ENCODE measurements at places on chromosomes 6 and 20.

DNA sequence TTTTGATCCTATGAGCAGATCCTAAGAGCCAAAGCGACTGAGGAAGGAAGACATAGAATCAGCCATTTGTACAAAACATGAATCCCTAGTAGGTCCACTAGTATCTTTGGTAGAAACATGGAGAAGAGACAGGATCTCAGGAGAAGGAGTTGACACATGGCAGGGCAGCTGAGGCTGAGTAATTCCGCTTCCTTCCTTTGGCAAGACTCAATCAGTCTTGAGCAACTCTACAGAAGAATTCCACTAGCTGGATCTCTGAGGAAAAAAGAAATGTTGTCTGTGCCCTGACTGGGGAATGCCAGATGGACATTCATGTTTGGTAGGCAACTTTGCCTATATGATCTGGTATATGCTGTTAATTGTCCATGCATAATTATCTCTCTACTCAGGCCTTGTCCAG is 35.3 kb downstream of the ESR1 start:
- DNase-seq = no peak

GRCh38 chr6:104087765-104088164 is 772.0 kb downstream of the HACE1 start:
- no peak for DNase-seq

- no peak for DNase-seq
Measured at GRCh38 chr20:13243826-13244376, 22.8 kb downstream of the ISM1 start.

DNA sequence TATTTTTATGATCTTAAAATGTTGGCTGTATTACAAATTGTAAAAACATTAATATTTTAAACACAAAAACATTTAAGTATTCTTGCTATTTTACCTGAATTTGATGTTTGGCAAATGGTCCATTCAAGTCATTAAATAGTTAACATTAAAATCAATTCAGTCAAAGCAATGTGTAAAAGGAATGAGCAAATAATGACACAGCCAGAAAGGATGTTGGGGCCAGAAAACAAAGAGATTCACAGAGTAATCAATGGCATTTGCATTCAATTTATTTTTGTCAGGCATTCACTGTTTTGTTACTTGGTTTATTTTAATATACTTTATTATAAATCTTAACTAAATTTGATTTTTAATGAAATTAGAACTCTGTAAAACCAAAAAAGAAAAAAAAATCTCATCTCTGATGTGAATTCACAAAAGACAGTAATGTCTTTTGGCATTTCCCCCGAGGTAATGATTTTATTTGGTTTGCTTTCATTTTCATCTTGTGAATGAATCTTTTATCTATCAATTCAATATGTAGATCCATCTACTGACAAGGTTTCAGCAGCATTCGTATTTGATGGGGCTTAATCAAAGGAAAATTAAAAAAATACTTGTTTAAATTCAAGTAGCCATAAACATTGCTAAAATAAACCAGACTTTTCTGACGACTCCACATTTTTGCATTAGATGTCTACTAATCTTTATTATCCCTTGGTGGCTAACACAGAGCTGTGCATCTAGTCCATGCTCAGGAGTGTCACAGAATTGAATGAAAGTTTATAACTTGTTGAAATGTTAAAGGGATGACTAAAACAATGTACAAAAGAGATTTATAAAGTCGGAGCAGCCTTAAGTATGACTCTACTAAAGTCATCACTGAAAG is 866.7 kb upstream of the GJE1 start:
- no peak for DNase-seq

DNA sequence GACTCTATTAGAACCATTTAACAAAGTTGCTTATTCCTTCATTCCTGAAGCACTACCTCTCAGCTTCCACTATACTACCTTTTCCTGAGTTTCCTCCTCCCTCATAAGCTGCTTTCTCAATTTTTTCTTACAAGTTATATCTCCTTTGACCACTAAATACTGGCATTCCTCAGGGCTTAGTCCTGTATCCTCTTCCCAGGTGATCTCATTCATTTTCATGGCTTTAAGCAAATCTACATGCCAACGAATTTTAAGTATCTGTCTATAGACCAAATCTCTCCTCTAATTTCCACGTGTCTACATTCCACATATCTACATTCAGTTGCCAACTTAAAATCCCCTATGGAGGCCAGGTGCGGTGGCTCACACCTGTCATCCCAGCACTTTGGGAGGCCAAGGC is 134.7 kb downstream of the BTBD9 start:
- no peak for DNase-seq

DNA sequence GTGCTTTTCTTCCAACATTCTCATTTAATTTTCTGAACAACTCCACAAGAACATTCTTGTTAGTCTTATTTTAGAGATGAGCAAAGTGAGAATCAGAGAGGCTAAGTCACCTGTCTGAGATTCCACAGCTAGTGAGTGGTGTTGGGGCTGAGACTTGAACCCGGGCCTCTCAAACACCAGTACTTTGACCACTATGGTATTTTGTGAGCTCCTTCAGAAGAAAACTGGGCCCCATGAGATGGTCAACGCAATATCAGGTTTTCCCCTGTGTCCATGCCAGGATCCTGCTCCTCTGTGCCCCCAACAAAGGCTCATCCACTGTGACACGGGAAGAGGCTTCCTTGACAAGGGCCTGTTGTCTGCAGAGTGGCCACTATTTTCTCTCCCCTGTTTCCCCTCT is 51.9 kb downstream of the MAFB start:
- no peak for DNase-seq

- no peak for DNase-seq
Measured at GRCh38 chr6:148317739-148318138, 24.9 kb upstream of the SASH1 start.

DNA sequence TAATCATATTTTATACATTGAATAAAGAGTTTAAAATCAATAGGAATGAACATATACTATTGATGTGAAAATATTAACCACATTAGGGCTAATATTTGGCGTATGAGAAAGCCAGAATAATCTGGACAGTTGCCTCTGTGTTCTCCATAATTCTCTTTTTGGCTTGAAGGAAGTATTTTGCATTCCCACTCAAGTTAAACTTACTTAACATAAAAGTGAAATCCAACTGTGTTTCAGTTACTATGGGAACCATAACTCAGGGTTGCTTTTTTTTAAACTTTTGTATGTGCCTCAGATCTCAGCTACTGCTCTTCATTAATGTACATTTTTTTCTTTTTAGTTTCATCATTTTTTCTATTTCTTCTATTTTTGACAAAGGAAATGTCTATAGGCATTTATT is 479.8 kb downstream of the NKAIN2 start:
- no peak for DNase-seq

GRCh38 chr20:10565191-10565921 is 108.4 kb downstream of the JAG1 start:
- no peak for DNase-seq

DNA sequence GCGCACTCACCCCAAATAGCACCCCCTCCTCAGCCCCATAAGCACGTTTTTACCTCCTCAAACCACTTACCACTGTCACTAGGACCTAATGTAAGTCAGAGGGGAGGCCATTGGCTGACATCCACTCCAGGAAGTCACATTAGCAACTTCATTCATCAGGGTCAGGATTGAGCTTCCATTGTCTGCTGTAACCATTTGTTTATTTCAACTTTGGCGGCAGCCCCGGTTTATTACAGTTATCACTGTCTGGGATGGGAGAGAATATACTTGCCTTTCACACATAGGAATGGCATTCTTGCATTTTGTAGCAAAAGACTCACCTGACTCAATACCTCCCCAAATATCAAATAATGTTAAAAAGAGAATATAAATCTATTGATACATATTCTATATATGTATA is 38.3 kb downstream of the MAFB start:
- no peak for DNase-seq

DNA sequence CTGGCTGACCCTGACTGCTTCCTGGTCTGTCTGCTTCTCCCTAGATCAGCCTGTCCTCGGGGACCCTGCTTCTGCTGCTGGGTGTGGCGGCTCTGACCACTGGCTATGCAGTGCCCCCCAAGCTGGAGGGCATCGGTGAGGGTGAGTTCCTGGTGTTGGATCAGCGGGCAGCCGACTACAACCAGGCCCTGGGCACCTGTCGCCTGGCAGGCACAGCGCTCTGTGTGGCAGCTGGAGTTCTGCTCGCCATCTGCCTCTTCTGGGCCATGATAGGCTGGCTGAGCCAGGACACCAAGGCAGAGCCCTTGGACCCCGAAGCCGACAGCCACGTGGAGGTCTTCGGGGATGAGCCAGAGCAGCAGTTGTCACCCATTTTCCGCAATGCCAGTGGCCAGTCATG is 6.3 kb downstream of the NRSN2 start:
- no peak for DNase-seq
